ENCODE measurements at places on chromosomes 16 and 17. TPM values are rescaled to one million over a fixed set of nuclear protein-coding genes. Genes with fewer than 3 reads are reported as not detected.

BRIP1 gene
- total RNA-seq, result 19.2 TPM

DNA sequence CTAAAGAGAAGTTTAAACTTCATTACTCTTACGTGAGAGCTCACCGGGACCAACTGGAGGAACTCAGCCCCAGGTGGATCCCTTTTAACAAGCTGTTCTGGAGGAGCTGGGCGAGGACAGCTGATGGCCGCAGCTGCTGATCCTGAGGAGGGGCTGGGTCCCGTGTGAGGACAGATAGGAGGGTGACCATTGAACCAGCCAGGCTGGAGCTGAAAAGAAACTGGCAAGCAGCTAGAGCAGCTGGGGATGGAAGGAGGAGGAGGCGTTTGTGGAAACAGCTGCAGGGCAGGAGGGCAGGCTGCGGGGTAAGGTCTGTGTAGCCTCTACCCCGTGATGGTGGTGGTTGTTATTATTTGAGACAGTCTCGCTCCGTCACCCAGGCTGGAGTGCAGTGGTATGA is 119.5 kb downstream of the AATF start:
- no peak overlapping the region for H3K4me3 ChIP-seq
- no peaks in the 10 kb centered on the region for H3K27me3 ChIP-seq
- H3K36me3 ChIP-seq, result no peaks in the 10 kb centered on the region

DNA sequence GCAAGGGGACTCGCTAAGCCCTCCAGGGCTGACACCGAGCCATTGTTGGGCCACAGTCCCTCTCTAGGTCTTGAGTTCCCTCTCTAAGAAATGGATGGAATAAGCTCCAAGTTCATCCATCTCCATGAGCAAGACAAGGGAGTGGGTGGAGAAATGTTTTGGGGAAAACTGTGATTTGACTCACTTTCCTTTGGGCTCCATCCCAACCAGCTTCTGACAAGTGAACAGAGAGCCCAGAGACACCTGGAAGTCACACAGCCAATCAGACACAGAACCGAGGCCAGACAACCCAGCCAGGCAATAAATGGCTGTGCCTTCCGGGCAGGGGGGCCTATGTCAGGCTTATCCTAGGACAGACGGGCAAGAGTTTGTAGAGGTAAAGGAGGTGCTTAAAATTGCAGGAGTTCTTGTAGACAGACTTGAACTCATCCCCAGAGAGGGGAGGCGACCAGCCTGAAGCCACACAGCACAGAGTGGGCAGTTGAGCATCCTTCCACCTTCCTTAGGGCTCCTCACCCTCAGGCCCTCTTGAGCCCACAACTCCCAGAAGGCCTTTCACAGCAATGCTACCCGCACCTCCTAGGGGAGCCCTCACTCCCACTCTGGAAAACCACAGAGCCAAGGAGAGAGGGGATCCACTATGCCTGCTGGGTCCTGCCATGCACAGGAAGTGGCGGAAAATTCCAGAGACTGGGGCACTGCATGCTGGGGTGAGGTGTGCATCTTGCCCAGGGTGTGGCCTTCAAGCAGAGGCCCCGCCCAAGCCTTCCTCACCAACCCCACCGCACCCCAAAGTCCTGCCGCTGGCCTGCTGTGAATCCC is 9.5 kb upstream of the FAM83G start:
- H3K4me3 ChIP-seq, result no peak overlapping the region
- no peak for DNase-seq
- H3K27me3 ChIP-seq, result no peaks in the 10 kb centered on the region
- no peak overlapping the region for H3K27ac ChIP-seq
- H3K36me3 ChIP-seq, result no peaks in the 10 kb centered on the region

DNA sequence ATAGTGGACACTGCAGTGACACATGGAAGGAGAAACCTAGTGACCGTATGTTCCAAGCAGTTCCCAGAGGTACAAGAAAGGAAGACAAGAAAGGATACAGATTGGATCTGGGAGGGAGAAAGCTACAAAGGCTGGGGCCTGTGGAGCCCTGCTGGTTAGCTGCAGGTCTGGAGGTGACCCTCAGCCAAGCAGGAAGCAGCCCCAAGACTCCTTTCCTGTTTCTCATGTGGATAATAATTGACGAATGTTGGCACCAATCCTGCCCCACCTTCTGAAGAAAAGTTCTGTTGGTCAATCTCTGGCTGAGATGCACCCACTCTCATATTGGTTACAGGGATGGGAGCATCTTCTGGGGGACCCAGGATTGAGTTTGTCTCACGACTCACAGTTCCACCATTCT is 99.8 kb downstream of the SHISA6 start:
- H3K36me3 ChIP-seq, result no peaks in the 10 kb centered on the region
- no peaks in the 10 kb centered on the region for H3K27me3 ChIP-seq
- DNase-seq, result no peak
- no peak overlapping the region for H3K27ac ChIP-seq
- H3K4me3 ChIP-seq, result no peak overlapping the region

- H3K27ac ChIP-seq, result no peak overlapping the region
- no peak overlapping the region for H3K4me3 ChIP-seq
- no peaks in the 10 kb centered on the region for H3K27me3 ChIP-seq
- no peak for DNase-seq
Measured at GRCh38 chr17:19322861-19323260, 39.7 kb downstream of the B9D1 start.

STH gene
- not detected for total RNA-seq

DNA sequence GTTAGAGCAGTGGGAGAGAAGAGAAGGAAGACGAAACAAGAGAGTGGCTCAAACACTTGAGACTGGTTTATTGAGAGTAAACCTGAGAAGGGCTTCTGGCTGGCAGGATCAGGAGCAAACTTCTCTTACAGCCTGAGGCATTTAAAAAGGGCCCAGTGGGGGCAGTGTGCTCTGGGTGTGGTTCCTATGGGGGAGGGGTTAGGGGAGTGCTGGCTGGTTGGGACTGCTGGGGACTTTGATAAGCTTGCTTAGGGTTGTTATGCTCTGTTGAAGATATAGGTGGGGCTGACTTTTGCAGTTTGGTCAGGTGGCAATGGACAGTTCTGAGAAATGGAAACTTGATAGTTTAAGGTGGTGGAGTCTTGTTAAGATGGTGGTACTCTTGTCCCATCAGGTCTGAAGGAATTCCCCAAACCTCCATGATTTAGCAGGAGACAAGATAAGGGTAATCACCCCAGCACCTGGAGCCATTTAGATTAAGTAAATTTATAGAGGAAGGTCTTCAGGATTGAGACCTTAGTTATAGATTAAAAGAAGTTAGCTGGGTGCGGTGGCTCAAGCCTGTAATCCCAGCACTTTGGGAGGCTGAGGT is 79.3 kb downstream of the EMP2 start:
- H3K4me1 ChIP-seq, result peaks cover 7% of the 10 kb centered on the region
- no peaks in the 10 kb centered on the region for H3K27me3 ChIP-seq
- H3K27ac ChIP-seq, result no peak overlapping the region
- H3K4me3 ChIP-seq, result no peak overlapping the region

DNA sequence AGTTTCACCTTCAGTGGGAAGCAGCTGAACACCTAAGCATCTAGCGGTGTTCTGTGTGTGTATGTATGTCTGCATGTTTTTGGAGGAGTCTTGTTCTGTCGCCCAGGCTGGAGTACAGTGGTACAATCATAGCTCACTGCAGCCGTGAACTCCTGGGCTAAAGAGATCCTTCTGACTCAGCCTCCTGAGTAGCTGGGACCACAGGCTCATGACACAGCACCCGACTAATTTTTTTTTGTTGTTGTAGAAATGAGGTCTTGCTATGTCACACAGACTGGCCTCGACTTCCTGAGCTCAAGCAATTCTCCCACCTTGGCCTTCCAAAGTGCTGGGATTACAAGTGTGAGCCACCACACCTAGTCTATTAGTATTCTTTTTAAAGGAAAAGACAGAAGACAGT is 30.2 kb upstream of the FAAP100 start:
- peaks cover 24% of the 10 kb centered on the region for H3K36me3 ChIP-seq
- H3K27me3 ChIP-seq, result no peaks in the 10 kb centered on the region
- no peak overlapping the region for H3K4me3 ChIP-seq
- H3K27ac ChIP-seq, result no peak overlapping the region

DNA sequence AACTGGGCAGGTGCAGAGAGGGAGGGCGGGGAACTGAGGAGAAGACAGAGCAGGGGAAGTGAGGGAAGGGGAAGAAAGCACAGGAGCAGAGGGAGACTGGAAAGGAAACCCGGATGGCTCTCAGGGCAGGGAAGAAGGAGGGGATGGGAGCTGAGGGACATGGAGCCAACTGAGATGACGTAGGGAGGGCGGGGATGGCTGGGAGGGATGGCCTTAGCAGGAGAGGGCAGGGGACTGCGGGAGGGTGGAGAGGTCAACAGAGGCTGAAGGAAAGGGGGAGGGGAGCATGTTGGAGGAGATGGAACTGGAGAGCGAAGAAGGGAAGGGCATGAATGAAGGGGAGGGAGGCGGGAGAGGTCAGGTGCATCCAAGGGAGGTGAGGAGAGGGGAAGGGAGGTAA is 81.9 kb downstream of the KCNJ12 start:
- no peak for DNase-seq
- H3K4me3 ChIP-seq, result no peak overlapping the region
- peaks cover 11% of the 10 kb centered on the region for H3K27me3 ChIP-seq
- H3K36me3 ChIP-seq, result no peaks in the 10 kb centered on the region
- H3K27ac ChIP-seq, result no peak overlapping the region
- H3K4me1 ChIP-seq, result peaks cover 9% of the 10 kb centered on the region

DNA sequence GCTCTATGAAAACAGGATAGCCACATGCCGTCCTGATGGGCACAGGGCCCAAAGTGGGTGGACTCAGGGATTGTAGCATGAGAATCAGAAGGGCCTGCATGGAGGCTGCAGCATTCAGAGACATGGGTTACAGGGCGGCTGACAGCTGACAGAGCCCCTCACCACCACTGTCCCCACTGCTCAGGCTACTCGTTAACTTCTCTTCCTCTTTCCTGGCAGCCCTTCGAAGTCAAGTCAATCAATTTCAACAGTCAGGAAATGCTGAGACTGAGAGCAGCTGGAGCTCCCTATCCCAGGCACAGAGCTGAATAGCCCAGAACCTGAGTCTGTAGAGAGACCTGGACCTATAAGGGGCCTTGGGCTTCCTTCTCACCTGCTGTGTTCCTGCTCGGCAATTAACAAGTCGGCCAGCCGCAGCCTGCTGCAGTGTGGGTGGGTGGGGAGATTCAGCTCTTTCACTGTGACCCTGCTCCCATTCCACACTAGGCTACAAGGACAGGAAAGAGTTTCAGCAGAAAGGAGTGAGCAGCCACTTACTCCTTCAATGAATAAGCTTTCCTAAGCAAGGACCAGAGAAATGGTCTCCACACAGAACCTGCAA is 76.9 kb downstream of the TEX14 start:
- no peak overlapping the region for H3K4me3 ChIP-seq
- no peaks in the 10 kb centered on the region for H3K36me3 ChIP-seq
- DNase-seq, result no peak

DNA sequence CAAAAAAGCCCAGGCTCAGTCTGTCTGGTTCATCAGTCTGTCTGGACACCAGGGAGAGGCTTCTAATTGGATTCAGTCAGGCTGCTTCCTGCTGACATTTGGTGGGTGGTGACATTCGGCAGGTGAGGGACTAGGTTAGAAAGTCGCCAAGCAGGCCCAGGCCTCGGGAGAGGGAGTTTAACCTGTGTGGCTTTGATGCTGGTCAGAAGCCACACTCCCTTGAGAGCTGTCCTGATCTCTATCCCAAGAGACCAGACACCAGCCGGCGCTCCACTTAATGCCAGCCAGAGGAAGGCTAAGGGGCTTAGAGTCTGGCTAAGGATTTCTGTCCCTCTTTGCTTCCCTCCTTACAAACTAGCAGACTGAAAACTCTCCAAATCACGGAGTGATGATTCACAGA is 135.0 kb downstream of the GSG1L start:
- DNase-seq, result no peak
- H3K27me3 ChIP-seq, result no peaks in the 10 kb centered on the region
- no peaks in the 10 kb centered on the region for H3K4me1 ChIP-seq
- H3K4me3 ChIP-seq, result no peak overlapping the region
- no peak overlapping the region for H3K27ac ChIP-seq
- no peaks in the 10 kb centered on the region for H3K36me3 ChIP-seq

DNA sequence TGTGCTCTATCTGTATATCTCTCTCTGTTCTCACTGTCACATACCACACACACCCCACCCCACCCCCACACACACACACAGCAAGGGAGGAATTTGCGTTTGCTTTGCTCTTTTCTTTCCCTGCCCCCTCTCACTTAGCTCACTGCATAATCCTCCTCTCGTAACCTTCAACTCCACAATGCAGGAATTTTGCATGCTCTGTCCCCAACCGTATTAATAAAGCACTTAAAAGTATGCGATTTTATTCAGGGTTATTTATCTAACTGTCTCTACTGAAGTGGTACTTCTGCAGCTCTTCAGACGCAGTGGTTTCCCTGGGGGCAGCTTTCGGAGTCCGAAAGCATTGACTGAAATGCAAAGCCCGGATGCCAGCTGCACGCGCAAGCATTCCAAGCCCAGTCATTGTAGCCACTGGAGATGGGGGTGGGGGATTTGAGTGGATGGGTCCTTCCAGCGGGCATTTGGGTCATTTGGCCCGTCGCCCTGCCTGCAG is 105.4 kb upstream of the RBFOX1 start:
- peaks cover 10% of the 10 kb centered on the region for H3K4me1 ChIP-seq
- peak overlapping the region; percentile 17 for H3K27ac ChIP-seq
- H3K36me3 ChIP-seq, result no peaks in the 10 kb centered on the region
- DNase-seq, result peak; percentile 60
- H3K4me3 ChIP-seq, result no peak overlapping the region

CCL1 gene
- not detected for total RNA-seq

DNA sequence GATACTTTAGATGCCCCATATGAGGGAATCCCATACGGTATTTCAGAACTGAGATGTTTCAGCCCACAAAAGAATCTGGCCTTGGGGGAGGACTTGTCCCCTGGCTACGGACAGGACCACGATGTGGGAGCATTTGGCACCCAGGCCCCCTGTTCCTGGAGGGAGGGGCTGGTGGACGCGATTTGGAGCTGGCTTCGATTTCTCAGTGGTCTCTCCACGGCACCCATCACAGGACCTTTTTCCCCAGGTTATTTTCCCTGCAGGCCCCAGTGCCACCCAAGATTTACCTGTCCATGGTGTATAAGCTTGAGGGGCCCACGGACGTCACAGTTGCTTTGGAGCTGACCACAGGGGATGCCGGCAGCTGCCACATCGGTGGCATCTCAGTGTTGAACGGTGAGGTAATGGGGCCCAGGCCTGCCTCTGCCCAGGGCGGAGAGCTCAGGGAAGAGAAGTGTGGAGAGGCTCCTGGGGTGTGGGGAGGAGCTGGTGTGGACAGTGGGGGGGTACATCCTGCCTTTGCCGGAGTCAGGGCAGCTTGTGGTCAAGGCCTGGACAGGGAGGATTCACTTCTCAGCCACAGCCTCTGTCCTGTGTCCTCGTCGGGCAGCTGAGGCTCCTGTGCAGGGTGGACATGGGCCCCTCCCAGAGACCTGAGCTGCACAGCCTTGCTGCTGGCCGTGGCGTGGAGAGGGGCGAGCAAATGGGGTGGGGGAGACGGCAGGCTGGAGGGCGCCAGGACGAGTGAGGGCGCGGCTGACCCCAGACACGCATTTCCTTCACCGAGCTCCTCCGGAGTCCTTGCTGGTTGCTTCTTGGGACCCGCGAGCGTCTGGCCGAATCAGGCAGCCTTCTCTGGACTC is 9.9 kb downstream of the ENGASE start:
- no peak for DNase-seq
- H3K4me3 ChIP-seq, result no peak overlapping the region
- H3K4me1 ChIP-seq, result 0 out of 2 replicates have a peak, but pooled peaks cover 2% of the 10 kb centered on the region
- no peak overlapping the region for H3K27ac ChIP-seq
- H3K27me3 ChIP-seq, result no peaks in the 10 kb centered on the region

KIF19 gene
- 0.36 TPM for total RNA-seq

METTL26 gene
- 100 TPM for total RNA-seq

TMEM100 gene
- total RNA-seq, result 0.48 TPM

- H3K27ac ChIP-seq, result no peak overlapping the region
- DNase-seq, result no peak
- no peaks in the 10 kb centered on the region for H3K4me1 ChIP-seq
- no peaks in the 10 kb centered on the region for H3K27me3 ChIP-seq
- H3K4me3 ChIP-seq, result no peak overlapping the region
- no peaks in the 10 kb centered on the region for H3K36me3 ChIP-seq
Measured at GRCh38 chr16:67050796-67051195, 21.8 kb downstream of the CBFB start.

ELP5 gene
- total RNA-seq, result 78.1 TPM
